ENCODE measurements at places on chromosomes 16 and 17.
A peak's percentile ranks its signal among the peaks of the same experiment; 100 is the strongest.

- no peak for DNase-seq
These were observed at the start of gene ADAD2 for GRCh38 chr16:84190731-84191388. TSS of gene ADAD2 (plus strand) at chr16:84191157. CDS start at chr16:84191231, 74 bp downstream.

DNA sequence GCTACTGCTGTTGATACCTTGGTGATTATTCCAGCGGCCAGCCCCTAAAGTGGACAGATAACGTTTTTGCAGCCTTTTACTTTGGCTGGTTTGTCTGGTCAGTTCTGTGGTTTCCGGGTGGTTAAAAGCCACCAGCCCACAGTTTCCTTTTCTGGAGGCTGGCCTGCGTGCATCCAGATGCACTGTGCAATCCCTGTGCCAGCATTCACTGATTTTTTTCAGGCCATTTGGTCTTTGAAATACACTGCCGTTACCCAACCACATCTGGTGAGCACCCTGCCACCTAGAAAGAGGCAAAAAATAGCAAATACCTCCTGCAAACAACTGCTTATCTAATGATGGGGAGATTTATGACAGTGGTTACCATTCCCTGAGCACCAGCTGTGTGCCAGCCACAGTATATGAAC is 797 bp downstream of the NUDT7 start:
- no peak for DNase-seq

DNA sequence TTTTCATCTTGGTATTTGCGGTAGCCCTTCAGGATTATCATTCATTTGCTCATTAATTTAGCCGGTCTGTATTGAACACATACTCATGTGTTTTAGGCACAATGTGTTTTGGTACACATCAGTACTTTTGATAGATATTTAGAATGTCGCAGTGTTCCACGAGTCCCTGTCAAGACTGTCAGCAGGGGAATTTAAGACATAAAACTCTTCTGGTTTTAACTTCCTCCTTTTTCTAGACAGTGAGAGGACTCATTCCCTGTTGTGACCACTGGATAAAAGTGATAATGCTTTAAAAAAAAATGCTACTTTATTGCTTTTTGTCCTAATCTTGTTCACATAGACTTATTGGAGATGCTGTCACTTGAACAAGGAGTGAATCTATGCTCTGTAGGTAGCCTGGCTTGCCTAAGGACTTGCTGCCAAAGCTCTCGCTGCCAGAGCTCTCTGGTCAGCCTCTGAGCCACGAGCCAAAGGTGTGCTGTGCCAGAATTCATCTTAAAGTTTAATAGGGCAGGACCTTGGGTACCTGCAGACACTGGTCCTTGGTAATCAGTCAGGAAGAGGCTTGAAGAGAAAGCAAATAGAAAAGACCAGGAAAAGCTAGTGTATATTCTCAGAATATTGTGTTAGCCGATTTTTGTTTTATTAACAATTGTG is 5.4 kb downstream of the DCAF7 start:
- DNase-seq: no peak

DNA sequence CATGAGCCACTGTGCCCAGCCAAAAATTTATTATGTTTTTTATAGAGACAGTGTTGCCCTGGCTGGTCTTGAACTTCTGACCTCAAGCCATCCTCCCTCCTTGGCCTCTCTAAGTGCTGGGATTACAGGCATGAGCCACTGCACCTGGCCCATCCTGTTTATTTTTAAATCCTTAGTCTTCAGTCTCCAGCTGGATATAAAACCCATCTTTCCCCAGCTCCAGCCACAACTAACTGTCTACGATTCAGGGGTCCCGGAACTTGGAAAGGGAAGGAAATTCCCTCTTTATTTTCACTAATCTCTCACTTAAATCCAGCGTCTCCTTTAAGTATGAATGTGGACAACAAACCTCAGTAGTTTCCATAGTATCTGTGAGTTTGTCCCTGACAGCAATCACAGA is 62.2 kb downstream of the IQCK start:
- DNase-seq: no peak

DNA sequence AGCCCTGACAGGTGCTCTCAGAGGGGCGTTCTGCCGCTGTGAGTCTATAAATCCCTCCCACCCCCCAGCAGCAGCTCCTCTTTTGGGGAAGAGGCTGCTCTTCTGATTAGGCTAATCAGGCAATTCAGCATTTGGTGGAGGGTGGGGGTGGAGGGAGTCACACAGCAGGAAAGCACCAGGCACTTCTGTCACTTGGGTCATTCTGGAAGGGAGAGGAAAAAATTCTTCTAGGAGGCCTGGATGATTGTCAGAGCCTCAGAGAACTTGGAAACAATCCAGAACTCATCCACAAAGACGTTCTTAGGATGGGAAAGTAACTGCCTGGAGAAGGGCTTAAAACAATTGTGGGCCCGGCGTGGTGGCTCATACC is 7.3 kb upstream of the SSTR2 start:
- DNase-seq: no peak

DNA sequence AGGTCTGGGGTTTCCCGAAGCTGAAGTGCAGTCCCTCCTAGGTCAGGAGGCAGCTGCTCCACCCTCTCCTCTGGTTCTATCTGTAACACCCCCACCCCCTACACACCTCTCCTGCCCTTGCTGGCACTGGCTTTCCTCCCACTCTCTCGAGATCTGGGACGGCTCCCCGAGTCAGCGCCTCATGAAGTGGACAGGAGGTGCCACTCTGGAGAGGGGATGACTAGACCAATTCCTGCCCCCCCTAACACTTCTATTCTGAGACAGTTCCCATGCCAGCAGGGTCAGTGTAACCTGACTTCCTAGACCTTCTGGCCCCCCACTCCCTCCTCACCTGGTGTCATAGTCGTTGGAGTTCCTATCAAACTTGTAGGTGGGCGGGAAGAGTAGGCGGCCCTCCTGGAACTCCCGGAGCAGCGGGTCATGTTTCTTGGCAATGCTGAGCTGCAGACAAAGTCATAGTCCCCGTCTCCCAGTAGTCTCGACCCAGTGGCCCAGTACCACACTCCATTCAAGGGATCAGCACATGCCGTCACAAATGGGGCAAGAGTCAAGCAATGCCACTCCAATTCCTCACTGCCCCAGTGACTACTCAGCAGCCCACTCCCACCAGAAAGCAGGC is 9.7 kb downstream of the INPP5K start:
- DNase-seq: no peak

DNA sequence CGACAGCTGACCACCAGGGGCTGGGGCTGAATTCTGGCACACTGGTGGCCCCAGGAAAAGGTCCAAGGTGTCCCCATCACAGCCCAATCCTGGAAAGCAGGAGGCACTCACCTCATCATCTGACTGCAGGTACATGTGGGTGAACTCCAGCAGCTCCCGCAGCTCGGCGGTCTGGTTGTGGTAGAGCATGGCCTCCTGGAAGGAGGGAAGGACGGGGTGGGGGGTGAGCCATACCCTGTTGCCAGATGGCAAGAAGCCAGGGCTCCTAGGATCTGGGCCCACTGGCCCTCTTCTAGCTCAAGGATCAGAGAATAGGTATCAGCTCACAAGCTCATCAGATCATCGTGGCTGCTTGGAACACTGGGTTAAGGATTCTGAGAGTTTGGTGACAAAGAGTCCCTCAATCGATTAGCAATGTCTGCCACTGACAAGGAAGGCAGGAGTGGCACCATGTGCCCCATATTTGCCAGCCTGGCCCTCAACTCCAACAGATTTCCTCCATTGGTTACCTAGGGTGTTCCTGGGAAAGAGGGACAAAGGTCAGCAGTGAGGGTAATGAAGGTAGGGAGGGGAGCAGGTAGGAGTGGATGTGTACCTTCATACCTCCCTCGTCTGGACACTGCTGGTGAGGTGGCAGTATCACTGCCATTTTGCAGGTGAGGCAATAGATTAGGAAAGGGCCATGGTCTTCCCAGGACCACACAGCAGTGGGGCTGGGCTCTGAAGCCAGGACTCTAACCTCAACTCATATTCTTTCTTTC is 4.9 kb downstream of the P3H4 start:
- no peak for DNase-seq

DNA sequence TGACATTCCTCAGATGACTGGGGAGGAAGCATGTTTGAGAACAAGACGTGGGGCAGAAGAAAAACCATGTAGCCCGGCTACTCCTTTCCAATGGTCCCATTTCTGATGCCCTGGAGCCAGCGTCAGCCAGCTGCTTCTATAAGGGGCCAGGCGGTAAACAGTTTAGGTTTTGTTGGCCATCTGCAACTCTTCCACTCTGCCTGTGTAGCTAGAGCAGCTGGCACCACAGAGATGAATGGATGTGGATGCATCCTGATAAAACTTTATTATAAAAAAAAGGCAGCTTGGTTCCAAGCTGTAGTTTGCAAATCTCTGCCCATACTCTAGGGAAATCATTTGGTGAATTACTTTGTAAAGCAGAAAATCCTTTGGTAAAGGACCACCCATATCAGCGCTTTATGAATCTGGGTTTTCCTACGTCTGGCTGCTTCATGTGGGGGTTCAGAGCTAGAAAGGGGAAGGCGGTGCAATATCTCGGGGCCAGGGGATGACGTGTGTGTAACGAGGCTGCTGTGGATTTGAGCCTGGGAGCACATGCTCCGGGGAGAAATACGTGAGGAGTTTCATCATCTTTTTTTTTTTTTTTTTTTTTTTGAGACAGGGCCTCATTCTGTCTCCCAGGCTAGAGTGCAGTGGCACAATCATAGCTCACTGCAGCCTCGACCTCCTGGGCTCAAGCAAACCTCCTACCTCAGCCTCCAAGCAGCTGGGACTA is 3.4 kb upstream of the SRL start:
- DNase-seq: no peak

DNA sequence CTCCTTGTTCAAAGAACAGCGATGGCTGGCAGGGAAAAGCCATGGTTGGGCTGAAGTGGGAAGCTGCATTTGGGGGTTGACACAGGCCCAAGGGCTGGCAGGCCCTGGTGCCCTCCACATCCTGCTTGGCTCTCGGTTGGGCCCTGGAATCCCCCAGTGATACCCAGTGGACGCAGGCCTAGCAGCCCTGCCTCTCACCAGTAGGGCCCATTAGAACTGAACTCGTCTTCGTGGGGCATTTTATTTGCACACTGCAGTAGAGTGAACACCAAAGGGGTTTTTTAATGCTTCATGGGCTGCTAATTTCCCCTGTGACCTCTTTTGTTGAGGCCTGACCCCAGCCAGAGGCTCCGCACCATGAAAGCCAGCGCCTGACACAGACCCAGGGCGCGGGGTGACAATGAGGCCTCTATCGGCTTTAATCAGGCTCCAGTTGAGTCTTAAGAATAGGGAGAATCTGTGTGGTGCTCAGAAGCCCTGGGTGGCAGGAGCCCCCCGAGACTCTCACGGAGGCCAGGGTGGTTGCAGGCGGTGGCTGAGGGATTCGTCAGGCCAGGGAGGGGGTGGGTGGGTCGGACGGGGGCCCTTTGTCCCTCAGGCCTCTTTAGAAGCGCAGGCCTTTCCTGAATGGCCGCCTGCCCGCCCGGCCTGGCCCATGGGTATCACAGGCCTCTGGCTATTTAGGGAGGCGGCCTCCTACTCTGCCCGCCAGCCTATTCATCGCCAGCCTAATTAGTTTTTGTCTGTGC is 199.3 kb downstream of the NTN1 start:
- no peak for DNase-seq

GRCh38 chr17:74637926-74638325 is 14.4 kb upstream of the CD300E start:
- DNase-seq: no peak

GRCh38 chr17:57016071-57016763 is 38.3 kb downstream of the SCPEP1 start:
- DNase-seq: no peak

DNA sequence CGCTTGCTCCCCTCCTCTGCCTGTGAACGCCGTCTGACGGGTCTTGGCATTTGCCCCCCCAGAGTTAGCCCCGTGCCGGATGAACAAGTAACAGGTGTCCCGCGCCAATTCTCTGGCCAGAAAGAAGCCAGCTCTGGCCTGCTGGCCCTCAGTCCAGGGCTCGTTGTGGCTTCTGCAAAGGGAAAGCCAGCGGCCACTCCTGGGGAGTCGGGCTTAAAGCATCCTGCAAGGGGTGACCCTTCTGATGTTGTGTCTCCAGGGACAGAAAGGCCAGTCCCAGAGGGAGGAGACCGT is 18.4 kb upstream of the OSGIN1 start:
- no peak for DNase-seq

DNA sequence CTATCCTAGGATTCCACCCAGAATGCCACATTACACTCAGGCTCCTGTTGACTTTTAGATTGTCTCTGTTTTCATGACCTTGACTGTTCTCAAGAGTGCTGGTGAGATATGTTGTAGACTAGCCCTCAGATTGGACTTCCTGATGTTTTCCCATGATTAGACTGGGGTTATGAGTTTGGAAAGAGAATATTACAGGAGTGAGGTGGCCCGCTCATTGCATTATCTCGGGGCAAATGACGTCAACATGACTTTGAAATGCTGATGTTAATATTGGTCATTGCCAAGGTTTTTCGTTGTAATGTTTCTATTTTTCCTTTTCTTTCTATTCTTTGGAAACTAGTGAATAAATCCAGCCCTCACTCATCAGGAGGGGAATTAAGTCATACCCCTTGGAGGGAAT is 355.7 kb upstream of the MON1B start:
- DNase-seq: no peak

DNA sequence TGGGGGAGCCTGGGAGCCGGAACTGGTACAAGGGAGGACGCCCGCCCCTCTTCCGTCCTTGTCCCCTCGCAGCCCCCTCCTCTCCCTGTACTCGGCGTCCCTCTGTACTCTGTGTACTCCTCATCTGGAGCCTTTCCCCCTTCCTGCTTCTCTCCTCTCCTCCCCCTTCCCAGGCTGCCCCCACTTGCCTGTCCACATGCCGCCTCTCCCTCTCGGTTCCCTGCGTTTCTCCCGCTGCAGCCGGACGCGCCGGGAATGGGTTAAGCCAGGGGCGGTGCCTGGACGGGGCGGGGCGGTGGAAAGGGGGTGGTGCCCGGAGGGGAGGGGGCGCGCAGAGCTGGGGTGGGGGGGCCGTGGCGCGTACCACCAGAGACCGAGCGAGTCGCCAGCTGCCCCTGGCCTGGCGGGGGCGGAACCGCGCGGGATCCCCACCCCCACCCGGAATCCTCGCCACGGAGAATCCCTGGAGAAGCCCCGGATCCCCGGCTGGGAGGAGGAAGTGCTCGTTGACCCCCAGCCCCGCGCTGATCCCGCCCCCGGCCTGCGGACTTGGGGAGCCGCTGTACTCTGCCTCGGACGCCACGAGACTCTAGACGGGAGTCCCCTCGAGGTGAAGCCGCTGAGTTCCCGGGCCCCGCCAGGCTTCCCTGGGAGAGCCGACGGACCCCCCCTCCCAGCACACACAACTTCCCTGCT is 22.6 kb downstream of the GJD3 start:
- peak; percentile 82 for DNase-seq
